NAMALWA (cell line): ENCODE measurements at places on chromosomes 4 and X.

DNA sequence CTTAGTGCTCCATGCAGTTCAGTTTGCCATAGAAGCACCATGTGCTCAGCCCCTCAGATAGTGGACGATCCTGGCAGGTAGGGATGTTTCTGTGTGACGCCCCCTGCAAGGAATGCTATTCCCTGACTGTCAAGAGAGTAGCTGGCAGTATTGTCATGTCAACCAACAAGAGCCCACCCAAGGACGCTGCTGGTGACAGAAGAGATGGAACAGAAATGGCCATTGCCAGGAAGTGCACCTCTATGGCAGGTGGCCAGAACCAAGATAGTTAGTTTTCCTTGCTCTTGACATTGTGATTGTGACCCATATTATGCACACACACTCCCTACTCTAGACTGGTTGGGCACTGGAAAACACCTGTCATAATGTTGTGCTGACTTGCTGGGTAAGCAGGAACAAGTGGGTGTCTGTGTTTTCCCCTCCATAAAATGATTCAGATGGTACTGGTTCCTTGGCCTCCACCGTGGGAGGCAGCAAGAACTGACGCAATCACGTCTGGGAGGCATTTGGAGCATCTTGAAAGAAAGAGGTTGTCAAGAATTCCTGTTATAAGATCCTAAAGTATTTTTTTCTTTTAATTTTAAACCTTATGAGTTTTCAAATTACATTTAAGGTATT is 507.9 kb downstream of the MID1IP1 start:
- DNase-seq: no peak

DNA sequence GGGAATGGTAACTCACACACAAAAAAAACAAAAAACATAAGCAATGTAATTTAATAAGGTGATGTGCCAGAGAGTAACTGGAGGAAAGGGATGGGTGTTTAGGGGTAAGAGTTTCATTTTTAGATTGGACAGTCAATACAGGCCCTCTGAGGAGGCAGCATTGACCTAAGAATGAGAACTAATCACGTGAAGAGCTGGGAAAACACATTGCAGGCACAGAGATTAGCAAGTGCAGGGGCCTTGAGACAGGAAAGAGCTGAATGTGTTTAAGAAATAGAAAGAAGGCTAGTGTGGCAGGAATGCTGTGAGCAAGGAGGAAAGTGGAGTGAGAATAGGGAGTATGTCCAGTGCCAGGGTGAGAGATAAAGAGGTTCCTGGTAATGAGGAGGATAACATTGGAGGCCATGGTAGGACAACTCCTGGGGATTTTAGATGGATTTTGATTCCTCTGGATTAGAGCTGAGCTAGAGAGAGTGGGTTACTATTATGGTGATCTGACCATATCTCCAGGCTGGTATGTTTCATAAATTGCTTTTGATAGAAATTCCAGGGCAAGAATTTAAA is 17.6 kb downstream of the PDLIM5 start:
- no peak for DNase-seq

GRCh38 chr4:39302901-39303300 is 63.3 kb downstream of the RFC1 start:
- DNase-seq: no peak

DNA sequence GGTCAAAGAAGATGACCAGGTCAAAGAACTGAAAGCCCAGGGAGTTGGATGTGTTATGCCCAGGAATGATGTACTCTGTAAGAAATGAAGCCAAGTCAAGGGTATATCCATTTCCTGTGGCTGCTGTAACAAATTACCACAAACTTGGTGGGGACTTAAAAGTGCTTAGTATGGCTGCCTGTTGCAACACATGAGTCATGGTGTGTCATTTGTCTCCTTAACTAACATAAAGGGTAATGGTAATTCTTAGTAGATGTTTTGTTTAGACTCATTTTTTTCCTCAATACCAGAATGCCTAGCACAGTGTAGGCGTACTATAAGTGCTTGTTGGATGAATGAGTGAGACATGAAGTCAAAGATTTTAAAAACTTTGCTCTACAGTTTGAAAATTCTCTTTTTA is 45.7 kb downstream of the SYTL5 start:
- DNase-seq: no peak

DNA sequence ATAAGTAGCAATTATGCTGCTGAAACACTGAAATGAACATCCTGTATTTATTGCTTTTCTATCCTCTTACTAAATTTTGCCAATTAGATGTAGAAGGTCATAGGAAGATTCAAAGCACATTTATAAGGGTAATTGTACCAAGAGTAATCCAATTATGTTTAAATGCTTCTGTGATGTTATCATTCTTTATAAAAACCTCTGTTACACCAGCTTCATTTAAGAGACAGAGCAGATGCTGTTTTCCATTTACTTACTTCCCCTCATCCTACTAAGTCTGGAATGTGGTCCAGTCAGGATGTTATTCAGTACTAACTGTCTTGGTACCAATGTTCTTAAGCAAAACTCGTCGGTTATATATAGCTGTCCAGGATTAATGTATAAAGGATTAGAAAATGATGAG is 539.6 kb downstream of the PDHA2 start:
- DNase-seq: no peak

DNA sequence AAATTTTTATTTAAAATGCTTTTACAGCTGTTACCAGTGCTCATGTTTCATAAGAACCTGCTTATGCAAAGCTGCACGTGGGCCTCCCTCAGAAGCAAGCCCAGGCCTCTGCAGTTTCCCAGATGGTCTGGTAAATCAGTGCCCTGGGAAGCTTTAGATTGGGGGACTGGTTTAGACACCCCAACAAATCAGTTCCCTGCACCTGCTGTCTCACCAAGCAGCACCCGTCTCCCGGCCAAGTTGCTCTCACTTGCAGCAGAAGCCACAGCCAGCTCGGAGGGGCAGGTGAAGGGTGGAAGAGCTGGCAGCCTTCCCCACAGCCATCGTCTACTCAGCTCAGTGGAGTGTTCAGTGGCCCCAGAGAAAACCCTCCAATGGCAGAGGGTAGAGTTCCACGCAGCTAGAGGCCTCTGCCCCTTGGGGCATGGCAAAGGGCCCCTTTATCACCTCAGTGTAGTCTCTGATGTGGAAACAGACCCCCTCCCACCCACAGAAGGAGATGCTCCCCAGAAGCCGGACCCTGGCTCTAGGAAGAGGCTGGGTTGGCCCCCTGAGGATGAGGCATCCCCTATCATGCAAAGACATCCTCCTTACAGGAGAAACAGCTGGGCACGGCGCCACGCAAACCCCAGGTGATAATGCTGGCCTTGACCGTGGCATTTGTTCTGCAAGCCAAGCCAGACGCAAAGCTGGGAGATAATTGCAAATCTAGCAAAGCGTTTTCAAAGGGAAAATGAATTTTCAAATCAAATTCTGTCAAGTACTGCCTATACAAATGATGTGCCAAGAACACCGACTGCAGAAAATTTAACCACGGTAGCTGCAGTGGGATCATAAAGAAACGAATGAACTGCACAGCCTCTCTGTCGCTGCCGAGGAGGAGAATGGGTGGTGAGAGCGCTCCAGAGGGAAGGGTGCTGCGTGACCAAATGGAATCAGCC is 51.9 kb downstream of the ZFYVE28 start:
- peak; percentile 26 for DNase-seq

GRCh38 chr4:16417198-16417597 is 190.9 kb upstream of the TAPT1 start:
- no peak for DNase-seq

GRCh38 chr4:140343303-140343702 is 30.1 kb upstream of the SCOC start:
- DNase-seq: no peak
